Stimulated activated CD4-positive, alpha-beta T cell treated with anti-CD3 and anti-CD28 coated beads, Interleukin-2, amount 100 ng/mL, for 48 hours (primary cell): ENCODE measurements at places on chromosomes 13 and 19.

DNA sequence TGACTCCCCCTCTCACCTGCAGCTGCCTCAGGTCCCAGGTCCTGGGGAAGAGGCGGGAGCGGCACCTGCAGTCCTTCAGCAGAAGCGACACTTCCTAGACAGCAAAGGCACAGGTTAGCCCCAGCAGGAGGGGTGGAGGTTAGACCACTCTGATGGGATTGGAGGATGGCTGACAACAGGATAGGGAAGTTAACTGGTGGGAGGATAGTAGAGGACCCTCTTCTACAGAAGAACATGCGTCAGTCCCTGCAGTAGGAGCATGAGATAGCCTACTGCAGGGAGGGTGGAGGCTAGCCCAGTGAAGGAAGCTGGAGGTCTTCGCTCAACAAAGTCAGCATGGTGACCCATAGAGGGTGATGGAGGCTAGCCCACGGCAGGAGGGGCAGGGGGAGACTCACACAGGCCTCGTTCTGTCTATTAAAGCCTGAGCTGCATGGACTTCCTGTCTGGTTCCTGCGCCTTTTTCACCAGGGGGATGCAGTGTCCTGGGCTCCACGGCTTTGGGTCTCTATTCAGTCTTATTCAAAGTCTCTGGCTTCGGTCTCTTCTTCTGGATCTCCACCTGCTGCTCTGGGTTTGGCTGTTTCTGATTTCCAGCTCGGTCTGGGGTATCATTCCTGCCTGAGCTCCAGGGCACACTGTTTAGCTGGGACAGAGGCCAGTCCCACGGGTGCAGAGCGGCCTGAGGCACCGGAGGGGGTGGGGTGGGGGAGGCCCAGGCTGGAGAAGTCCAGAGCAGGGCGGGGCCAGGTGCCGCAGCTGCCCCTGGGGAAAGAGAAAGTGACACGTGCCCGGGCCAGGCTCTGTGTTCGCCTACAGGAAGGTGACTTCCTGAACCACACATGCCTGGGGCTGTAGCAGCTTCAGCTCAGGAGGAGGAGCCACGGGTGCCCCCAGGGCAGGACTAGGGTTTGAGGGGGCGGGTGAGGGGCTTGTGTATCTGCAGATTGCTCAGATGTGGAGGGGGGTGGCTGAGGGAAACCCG is 7.3 kb downstream of the IFNL3 start:
- DNase-seq: peak; percentile 39

DNA sequence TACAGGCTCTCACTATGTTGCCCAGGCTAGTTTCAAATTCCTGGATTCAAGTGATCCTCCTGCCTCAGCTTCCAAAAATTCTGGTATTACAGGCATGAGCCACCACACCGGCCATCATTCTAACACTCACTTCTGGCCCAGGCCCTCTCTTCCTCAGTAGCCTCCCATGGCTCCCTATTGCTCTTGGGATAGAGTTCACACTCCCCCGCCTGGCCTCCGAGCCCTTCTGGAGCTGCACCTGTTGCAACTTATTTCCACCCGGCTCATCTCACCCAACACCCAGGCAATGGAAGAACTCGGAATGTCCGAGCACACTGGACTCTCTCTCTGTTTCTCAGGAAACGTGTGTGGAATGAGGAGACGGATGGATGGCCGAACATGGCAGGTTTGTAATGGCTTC is 9.0 kb upstream of the SBK3 start:
- no peak for DNase-seq

DNA sequence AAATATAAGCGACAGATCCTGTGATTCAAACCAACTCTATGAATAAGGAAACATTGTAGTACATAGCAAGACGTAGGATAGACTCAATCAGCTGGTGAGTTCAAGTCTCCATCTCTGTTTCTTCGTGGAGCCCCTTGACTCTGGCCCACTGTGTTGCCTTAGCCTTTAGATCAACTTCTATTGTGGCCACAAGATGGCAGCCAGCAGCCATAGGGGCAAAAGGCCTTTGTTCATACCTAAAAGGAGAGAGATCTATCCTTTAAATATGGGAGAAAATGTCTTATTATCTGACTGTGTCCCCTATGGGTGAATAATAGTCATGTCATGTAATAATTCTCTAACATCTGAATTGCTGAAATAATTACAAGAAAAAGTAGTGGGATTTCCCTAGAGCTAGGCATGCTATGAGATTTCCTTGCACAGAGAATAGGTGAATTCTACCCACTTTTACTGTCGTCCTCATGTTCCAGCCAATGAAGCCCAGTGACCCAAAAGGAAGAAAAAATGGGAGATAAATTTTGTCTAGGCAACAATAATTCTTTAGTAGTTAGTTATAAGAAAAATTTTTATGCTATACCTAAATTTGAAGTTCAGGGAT is 129.4 kb downstream of the PCDH20 start:
- no peak for DNase-seq

- peak; percentile 93 for DNase-seq
Observed at GRCh38 chr13:99386911-99387788, 80.0 kb upstream of the GPR183 start.

GRCh38 chr13:41017817-41018601 is 1.1 kb downstream of the ELF1 start:
- no peak for DNase-seq

DNA sequence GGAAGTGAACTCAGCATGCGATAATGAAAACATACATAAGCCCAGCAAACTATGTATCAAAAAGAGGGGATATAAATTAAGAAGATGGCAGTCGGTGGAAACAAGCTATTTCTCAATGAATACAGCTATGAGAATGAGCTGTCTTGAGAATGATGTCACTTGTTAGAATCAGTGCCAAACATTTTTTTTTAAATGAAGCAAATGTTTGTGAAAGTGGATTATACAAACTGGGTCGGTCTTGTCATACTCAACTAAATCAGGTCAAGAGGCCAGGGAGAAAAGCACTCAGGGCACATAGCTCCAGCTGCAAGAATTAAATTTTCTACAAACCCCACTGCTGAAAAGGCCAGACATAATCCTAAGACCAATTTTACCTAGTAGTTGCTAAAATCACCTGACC is 1048.4 kb downstream of the SLITRK1 start:
- DNase-seq: no peak
